NCI-H1417 (cell line): ENCODE measurements at places on chromosomes 11 and 22.

GRCh38 chr22:20027966-20028854 is 7.3 kb downstream of the TANGO2 start:
- no peak for DNase-seq

GRCh38 chr11:22725079-22725478 is 58.7 kb downstream of the GAS2 start:
- no peak for DNase-seq

GRCh38 chr11:65613091-65613928 is 711 bp downstream of the MAP3K11 start:
- DNase-seq = peak; percentile 54

DNA sequence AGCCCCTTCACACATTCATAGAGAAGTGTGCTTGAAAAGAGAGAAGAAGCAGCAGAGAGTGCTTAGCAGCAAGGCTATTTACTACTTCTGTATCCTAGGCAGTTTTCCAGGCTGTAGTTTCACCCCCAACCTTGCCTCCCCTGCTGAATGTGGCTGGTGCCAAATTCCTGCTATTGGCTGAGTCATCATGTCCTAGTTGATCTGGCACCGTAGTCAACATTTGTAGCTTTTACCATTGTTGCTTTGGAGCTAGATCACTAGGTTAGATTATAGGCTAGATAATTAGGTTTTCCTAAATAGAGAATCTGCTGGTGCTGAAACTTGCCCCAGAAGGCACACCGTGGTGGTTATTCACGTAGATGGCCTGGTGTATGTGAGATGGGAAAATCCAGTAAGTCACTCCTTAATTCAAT is 32.7 kb downstream of the ARHGAP42 start:
- peak; percentile 92 for DNase-seq

DNA sequence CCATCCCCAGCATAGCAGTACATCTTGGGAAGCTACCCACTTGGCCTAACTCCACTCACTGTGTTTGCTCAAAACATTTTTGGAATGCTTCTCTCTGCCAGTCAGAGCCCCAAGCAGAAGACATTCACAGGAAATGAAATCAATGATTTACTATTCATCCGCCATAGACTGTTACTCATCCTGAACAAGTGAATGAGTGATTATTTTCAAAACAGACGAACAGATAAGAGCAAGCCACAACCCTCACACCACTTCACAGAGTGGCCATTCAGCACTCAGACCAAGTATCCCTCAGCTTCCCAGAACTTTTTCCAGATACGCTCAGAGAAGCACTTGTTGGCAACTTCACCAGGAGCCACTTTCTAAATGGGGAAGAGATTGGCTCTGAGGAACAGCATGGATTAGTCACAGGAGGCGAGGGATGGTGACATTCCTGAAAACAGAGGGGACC is 13.0 kb upstream of the UBASH3B start:
- DNase-seq = no peak

DNA sequence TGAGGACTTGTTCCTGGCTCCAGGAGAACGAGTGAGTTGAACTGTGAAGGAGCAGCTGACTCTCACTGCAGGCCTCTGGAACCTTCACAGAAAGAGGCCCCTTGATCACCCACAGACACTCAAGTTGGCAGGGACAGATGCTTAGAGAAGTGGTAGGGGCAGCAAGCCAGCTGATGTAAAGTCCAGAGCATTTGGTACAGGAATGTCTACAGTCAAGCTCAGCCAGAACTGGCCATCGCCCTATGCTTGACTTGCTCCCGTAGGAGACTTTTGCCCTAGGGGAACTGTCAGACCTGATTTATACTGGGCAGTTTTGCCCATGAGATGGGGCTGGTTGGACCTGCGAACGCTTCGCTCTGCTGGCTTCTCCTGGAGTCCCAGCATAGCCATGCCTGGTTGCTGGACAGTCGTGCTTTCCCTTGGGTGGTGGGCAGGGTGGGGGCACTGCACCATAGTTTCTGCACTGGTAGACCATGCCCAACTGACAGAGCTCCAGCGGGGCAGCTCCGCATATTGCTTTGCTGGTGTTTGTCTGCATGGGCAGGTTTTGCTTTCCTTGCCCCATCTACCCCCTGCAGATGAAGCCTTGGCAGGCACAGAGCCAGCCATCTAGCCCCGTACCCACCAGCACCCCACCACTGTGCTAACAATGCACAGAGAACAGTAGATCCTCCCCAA is 977.7 kb downstream of the JRKL start:
- no peak for DNase-seq

- no peak for DNase-seq
Observed at GRCh38 chr11:117191680-117192400, 7.3 kb upstream of the TAGLN start.
